Nucleus accumbens (tissue), 56 donors: ENCODE measurements at places on chromosomes 2 and 18.

DNA sequence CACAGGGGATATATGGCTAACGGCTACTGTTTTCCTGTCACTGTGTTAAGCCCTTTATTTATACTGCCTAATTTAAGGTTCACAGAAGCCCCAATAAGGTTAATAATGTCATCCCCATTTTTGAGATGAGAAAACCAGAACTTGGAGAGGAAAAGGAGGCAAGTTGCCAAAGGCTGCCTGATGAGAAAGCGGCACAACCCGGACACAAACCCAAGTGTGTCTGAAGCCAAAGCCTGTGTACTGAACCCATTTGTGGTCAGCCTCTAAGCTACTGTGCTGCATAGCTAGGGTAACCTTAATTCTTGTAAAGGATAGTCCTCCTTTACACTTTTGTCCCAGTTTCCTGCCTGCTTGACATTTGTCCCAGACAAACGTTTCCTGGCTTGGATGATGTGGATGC, 954.7 kb upstream of the FANCL start:
- no peak for DNase-seq

DNA sequence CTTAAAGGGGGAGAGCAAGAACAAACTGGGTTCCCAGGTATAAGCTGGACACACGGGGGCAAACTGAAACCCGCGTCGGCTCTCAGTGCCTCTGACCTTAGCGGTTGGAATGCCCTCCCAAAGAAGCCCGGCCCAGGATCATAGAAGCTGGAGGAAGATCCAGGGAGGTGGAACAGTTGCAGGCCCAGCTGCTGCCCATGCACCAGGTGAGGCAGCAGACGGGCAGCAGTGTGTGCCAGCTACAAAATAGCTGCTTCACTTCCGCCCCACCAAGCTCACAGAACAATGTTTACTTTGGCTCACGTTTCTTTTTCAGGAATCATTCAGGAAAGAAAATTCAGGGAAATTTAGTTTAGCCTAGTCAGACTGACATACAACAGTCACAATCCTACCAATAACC, 3.9 kb upstream of the ERMN start:
- DNase-seq, result no peak

DNA sequence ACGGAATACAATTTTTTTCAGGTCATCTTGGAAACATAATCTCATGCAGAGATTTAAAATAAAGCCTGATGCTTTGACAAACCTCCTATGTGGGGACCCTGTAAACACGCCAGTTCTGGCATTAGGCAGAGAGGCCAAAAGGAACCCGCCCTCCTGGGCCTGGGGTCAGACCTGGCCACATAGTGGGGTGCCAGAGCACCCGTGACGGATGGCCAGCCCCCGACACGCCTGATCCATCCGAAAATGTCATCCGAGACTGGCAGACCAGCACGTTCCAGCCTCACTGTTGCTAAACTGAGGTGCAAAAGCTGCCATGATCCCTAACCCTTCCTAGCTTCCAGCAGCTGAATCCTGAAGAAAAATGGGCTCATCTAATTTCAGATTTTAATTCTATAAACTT, 222.6 kb upstream of the SALL3 start:
- no peak for DNase-seq

- DNase-seq, result no peak
Measured at GRCh38 chr2:20103530-20103929, 52.1 kb upstream of the LAPTM4A start.

- DNase-seq, result no peak
Measured at GRCh38 chr18:78146136-78147085, 833.2 kb upstream of the SALL3 start.

- DNase-seq, result no peak
Measured at GRCh38 chr2:240832921-240833494, 13.0 kb upstream of the KIF1A start.
